ENCODE measurements at places on chromosomes 7 and 10.

DNA sequence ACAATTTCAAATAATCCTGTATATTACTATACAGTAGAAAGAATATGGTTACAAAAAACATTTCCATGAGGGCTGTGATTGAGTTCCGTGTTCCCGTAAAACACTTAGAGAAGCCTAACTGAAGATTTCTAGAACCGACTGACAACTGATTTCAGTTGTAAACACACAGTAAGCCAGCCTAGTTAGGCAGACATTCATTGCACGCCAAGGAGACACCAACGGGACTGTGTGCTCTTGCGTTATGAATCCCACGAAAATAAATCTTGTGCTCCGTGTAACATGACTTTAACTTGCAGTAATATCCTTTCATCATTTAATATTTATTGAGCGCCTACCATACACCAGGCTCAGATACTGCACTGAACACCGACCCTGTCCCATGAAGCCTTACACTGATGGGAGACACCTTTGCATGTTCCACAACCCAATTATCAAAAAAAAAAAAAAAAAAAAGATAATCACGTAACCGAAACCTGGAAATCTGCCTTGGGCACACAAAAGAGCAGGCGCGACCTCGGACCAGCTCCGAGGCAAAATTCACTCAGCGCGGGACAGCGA lies 420 bp upstream of the KLHL7 start:
- no peak for DNase-seq

DNA sequence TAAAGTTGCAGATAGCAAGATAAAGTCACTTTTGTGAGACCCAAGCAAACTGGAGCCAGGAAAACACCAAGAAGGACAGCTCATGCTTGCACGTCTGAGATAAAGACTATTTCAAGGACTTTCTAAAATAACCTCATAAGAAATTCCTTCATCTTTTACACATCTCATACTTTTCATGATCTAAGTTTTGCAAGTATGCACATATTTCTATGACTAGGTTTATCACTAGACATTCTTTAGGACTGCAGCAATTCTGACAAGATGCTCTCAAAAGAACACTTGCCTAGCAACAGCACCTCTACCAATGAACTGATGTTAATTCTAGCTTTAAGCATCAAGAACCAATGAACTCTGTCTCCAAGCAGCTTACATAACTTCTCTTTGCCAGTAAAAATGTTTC lies 457.6 kb downstream of the SEMA3D start:
- DNase-seq, result no peak

DNA sequence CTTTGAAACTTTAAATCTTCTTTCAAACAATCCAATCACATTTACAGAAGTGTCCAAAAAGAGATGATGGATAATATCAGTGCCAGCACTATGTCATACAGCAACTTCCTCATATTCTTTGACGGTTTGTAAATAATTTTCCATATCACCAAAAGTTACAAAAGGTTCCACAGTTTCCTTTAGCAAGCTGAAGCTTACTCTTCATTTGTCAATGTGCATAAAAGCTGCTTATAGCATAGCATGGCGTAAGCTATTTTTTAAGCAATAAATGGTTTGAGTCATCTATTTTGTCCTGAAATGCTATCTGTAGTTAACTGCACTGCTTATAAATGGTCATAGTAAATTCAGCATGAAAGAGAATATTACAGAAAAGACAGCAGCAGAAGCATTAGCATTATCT lies 95.1 kb downstream of the ETV1 start:
- DNase-seq, result no peak

- DNase-seq, result no peak
Measured at GRCh38 chr10:29688230-29688661, 53.5 kb upstream of the SVIL start.

- DNase-seq, result no peak
Measured at GRCh38 chr7:107111196-107111595, 57.6 kb upstream of the HBP1 start.

- DNase-seq, result no peak
Measured at GRCh38 chr10:92965314-92965713, 95.3 kb upstream of the CYP26C1 start.

DNA sequence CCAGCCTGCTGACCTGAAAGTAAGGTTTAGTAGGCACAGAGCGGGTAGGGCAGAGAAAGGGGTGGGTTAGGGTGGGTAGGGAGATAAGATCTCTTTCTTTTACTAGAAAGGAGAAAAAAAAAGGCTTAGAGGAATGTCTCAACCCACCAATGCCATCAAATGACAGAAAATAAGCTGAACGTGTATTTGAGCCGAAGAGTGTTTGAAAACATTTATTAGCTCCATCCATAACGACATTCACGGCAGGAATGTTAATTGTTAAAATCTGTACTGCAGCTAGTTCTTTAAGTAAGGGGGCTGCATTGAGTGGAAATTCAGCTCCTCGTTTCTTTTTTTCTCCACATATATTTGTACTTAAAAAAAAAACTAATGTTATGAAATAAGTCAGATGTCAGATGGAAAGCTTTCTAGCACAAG lies 63.7 kb upstream of the ARID5B start:
- DNase-seq, result no peak

GRCh38 chr7:130390486-130390885 lies 10.2 kb downstream of the CPA1 start:
- no peak for DNase-seq

DNA sequence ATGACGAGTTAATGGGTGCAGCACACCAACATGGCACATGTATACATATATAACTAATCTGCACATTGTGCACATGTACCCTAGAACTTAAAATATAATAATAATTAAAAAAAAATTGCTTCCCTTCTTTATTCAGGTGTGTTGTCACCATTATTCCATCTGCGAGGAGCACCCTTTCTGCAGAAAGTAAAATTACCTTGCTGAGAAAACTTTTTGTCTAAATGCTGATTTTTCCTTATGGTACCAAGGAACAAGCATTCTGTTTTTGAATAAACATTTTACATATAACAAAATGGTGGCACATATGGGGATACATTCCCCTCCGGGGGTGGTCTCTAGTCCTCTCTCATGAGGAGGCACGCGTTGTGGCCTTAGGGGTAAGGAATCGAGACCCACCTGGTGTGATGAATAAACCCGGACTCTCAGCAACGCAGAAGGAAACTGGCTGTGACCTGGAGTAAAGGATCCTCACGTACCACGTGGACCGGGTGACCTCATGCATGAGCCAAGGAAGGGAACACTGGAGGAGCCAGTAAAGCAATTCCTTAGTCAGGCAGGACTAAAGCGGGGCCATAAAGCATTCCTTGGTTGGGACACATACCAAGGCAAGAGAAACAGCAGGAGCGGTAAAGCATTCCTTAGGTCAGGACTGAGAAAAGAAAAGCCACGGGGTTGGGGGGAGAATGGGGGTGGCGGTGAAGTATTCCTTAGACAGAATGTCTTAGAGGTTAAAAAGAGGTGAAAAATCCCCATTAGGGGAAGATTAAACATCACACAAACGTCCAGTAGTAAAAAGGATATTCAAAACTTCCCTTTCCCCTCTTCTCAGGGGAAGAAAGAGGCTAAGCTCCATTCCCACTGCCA lies 20.8 kb upstream of the OPTN start:
- DNase-seq, result no peak

DNA sequence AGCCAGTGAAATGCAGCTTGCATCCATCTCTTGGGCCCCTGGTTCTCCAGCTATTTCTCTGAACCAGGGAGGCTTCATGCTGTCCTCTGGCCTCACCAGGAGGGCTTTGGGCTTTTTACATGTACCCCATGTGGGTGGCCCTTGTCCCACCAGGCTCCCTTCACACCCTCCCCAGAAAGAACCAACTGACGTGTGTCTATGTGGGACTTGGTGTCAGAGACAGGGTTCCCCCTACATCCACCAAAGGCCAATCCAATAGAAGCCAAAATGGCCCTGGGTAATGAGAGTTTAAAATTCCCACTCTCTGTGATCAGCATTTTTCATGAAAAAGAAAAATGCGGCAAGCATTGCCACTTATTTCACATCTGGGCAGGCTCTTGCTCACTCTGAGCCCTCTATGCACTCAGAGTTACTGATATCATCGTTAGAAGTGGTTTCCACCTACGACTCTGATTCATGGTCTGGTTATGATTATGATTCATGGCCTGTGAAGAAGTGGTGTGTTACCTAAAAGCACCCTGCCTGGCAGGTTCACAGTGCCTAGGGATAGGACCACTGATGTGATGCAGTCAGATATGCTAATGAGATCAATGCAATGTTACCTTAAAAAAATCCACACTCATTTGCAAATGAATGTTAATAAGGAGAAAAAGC lies 133.5 kb downstream of the BUB3 start:
- no peak for DNase-seq

GRCh38 chr7:70589590-70589989 lies 542.4 kb upstream of the GALNT17 start:
- no peak for DNase-seq

GRCh38 chr10:118315629-118316028 lies 26.5 kb downstream of the FAM204A start:
- DNase-seq, result no peak

- no peak for DNase-seq
Measured at GRCh38 chr7:14777806-14778205, 124.7 kb downstream of the DGKB start.

GRCh38 chr7:79692015-79692414 lies 238.5 kb upstream of the MAGI2 start:
- no peak for DNase-seq

DNA sequence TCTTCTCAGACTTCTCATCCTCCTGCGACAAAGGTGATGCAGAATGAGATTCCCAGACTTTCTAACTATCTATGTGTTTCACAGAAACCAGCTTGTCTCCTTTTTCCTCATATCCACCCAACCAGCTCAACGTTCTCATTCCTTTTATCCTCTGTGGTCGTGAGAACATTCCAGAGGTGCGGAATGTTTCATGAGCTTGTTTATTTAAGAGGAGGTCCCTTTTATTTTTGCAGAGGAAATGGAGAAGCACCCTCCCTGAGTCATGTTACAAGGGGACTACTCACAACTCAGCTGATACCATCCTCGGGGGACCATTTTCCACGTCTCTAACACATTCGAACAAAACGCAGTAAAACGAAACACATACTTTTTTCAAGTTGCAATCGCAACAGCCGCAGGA lies 93.2 kb downstream of the ZRANB1 start:
- DNase-seq, result no peak

GRCh38 chr10:113720386-113720785 lies 31.1 kb upstream of the PLEKHS1 start:
- DNase-seq, result no peak

GRCh38 chr7:92158660-92159575 lies 20.0 kb downstream of the LRRD1 start:
- DNase-seq, result no peak

- DNase-seq, result no peak
Measured at GRCh38 chr10:87842776-87843497, 20.4 kb downstream of the KLLN start.

DNA sequence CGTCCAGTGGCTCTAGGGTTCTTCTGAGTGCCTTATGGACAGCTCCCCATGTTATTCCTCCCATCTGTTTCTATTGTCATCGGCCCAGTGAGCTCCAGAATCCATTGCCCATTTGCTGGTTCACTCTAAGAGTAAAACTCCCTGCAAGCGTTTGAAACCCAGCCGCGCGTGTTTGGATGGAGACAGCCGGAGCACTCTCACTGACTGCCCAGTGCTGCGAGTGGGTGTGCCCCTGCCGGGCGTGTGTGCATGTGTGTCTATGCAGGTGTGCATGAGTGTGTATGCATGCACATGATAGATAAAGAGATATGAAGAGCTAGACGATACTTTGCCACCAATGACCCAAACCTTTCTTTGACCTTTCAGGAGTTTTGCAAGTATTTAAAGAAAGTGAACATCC lies 347.2 kb upstream of the MKI67 start:
- no peak for DNase-seq

GRCh38 chr7:90298145-90299038 lies 22.7 kb downstream of the FAM237B start:
- DNase-seq, result no peak

GRCh38 chr7:139842401-139843210 lies 13.5 kb downstream of the TBXAS1 start:
- no peak for DNase-seq

DNA sequence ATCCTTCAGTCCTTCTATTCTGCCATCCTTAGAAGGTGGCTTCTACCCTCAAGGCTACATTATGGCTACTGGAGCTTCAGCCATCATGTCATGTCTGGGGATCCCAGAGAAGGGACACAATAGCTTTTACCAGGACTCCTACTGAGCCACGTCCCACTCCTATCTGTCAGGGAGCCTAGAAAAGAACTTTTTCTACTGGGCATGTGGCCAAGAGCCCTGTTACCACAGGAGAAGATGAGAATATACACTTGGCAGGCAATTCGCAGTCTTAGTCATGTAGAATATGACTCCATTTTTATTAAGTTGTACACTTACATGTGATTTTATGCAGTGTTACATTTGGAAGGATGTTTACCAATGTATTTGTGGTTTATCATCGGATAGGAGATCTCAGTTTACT lies 64.6 kb upstream of the KCNMA1 start:
- DNase-seq, result no peak

DNA sequence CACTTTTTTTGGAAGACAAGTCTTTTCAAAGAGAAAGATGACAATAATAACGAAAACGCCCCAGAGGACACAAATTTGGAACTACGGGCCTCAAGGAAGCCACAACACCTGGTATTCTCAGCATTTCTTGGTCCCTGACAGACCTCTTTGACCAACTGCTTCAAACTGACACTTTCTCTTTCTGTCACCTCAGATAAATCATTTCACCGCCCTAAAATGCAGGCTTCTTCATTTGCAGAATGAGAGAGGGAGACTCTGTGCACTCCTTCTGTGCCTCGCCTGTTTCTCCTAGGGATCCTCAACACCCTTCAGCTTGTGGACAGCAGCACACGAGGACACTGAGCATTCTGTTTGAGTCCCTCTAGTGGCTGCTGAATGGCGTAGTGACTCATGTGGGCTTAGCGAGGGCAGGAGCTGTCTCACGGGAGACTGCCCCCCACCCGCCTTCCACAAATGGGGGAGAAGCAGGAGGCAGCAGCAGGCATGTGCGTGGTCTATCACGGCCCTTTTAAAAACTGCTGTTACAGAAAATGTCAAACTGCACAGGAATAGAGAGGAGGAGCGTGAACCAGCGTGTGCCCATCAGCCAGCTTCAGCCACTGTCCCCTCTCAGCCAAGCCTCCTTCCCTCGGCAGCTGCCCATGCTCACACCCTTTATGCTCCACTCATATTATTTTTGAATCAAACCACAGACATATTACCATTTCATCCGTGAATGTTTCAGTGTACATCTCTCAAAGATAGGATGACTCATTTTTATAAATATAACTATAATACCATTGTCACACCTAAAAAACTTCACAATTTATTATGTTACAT lies 41.4 kb downstream of the GSDME start:
- DNase-seq, result no peak

GRCh38 chr10:44911951-44912350 lies 814 bp downstream of the TMEM72 start:
- DNase-seq, result no peak
